Epithelial cell of prostate (primary cell): ENCODE measurements at places on chromosomes 2 and 18.

DNA sequence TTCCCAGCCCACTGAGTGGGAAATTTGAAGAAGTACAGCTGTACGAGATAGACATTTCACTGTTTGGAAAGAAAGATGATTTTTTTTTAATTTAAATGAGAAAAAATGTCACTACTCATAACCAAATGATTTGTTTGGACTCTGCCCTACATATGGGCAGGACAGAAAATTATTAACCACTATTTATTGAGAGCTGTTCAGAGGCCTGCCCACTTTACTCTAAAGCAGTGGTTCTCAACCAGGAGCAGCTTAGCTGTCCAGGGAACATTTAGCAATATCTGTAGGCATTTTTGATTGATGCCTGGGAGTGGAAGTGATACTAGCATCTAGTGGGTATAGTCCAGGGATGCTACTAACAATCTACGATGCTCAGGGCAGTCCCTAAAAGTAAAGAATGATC lies 13.4 kb upstream of the DTNA start:
- no peak for DNase-seq

DNA sequence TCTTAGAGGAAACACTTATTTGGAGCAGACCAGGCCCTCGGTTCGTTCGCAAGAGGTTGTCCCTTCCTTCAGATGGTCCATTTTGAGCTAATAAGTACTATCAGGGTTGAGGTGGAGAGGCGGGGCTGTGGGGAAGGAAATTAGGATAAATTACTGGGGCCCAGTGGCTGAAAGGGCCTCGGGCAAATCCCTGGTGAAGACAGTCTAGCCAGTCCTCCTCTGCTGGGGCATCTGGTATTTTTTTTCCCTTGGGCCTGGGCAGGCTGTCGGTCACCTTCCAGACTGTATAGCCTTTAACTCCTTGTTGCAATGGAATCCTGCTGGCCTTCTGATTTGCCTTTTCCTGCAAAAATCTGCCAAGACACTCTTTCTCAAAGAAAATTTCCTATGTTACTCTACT lies 1.7 kb upstream of the MYO3B start:
- no peak for DNase-seq

DNA sequence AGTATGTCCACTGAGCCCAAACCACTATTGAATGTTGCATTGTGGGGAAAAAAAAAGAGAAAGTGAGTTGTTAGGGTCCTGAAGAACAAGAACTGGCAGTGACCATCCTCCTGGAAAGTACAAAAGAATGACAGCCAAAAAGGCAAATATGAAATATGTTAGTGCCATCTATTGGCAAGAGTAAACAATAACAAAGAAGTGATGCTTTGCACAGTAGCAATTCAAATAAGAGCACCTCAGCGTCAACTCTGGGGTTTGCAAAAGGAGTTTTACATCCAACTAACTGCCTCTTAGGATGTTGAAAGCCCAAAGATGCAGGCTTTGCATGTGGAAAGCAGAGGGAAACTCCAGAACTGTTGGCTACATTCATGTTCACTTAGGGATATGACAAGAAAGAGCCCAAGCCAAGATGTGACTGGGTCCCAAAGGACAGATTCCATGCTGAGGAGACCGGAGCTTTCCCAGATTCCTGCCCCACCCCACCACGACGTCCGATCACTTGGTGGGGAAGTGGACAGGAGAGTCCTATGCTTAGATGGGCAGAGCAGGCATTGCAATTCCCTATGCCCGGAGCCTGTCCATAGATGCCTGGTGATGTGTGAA lies 15.6 kb downstream of the TRABD2A start:
- DNase-seq, result no peak

DNA sequence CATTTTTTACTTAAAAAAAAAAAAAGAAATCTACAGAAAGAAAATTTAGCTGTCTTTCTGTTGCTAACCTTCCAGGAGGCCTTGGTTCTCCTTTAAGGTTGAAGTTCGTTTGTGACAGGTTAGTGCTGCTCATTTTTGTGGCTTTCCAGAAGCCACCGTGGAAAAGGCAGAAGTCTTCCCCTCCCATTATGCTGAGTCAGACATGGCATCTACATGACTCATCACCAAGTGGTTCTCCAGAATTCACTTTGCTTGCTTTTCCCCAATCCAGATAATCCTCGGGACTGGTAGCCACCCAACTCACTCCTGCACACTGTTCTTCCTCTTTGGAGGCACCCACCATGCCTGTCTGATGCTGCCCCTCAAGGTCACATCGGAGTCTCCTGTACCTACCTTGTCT lies 228.7 kb downstream of the PIK3C3 start:
- DNase-seq, result peak; percentile 36

DNA sequence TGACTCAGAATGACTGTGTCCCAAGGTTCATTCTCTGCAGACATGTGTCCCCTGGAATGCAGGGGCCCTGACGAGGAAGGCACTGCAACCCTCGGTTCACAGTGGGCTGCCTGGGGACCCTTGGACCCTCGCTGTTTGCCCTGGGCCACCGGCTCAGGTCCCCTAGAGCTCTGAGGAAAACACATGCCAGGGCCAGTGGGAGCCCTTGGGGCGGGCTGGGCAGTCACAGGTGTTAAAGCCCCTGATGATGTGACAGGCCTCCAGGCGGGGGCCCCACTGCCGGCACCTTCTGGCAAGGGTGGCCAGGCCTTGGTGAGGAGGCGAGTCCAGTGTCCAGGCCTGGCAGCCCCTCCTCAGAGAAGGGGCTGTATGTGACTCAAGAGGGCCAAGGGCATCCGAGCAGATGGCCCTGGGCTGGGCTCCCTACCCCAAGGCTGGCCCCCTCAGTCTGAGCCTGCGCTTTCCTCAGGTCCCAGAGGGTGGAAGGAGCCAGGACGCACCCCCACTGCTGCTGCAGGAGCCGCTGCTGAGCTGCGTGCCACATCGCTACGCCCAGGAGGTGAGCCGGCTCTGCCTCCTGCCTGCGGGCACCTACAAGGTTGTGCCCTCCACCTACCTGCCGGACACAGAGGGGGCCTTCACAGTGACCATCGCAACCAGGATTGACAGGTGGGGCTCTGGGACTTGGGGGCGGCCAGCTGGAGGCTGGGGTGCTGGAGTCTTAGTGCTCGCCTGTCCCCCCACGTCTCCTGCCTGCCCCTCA lies 11.1 kb downstream of the CAPN10 start:
- no peak for DNase-seq

DNA sequence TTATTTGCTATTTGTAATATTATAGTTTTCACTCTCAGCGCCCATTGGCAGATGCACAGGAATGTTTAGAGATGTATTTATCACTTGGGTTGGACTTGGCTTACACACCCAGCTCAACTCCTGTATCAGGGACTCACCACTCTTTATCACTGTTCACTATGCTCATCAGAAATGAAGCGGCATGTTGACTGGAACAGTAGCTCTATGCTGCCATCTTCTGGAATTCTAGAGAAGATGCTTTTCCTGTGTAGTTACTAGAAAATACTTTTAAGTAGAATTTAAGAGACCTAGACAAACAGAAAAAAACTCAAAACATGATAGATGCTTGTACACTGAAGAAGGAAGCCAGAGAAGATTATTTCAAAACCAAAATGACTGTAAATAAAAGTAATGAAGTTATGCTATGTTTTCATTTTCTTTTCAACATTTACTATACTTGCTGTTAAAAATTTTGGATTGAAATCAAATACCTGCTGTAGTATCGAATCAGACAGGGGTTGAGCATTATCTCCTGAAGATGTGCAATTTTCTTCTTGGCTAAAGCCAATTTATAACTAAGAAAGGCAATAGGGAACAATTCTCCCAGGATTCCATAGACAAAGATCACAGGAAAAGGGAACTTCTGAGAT lies 47.4 kb upstream of the NXPH2 start:
- no peak for DNase-seq

DNA sequence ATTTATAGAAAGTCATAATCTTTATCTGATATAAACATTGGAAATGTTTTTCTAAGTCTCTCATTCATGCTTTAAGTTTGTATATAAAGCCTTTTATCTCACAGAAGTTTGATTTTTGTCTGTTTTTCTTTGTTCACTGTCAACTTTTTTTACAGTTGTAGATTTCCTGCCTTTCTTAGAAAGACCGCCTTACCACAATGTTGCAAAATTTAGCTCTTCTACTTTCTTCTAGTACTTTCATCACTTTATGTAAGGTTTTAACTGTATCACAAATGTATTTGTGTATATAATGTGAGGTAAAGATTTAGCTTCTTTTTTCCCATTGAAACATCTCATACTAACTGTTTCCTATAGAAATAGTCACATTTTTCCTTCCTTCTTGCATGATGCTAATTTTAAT lies 136.1 kb downstream of the DNAH6 start:
- no peak for DNase-seq

- no peak for DNase-seq
These were observed 93.8 kb downstream of the ICOS start for GRCh38 chr2:204030322-204030721.

- DNase-seq, result no peak
These were observed 67.2 kb upstream of the FRZB start for GRCh38 chr2:182933629-182934028.

GRCh38 chr2:12826781-12827180 lies 110.0 kb downstream of the TRIB2 start:
- no peak for DNase-seq

DNA sequence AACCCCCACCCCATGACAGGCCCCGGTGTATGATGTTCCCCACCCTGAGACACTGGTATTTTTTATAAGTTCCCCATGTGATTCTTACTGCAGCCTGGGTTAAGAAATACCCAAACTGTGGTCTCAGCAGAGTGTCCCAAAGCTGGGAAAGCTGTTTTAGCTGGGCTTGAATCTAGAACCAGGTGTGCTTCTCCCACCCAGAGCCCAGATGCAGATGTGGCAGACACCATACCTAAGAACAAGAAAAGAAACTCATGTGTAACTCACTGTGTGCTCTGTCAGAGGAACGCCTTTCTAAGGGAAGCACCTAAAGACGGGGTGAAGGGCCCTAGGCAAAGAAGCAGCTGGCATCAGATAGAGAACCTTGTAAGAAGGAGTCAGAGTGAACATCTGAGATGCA lies 23.9 kb downstream of the DOK1 start:
- no peak for DNase-seq

DNA sequence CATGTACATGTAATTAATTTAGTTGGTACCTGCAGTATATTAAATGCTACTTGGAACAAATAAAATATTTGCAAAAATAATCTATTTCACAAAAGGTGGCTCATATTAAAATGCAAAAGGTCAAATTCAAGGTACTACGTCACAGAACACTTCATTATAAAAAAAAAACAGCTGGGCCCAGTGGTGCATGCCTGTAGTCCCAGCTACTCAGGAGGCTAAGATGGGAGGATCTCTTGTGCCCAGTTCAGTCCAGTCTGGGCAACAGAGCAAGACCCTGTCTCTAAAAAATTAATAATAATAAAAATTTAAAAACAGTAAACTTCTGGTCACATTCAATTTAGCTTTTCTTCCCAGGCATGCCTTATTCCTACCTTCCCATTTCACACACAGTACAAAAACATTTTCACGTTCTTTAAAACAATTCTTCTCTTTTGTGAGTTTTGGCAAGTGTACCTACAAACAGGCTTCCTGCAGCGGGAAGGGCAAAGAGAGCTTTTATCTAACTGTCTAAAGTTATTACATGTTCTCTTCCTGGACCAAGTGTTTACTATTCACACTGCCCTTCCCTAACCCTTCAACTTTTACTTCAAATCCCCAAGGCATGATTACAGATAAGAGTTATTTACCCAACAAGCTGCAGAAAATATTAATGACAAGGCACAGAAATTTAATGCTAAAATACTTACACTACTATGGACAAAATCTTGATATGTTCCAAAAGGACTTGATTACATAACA lies 10.7 kb downstream of the BAZ2B start:
- no peak for DNase-seq
